PC-3 (cell line): ENCODE measurements at places on chromosomes 7 and 10. TPM values are rescaled to one million over a fixed set of nuclear protein-coding genes. Genes with fewer than 3 reads are reported as not detected.

The POMZP3 gene
- 5.9 and 10.1 TPM in 2 replicates for total RNA-seq

The MYH16 gene
- 2.8 and 4.7 TPM in 2 replicates for total RNA-seq

The KLHL7 gene
- 31.1 and 34.9 TPM in 2 replicates for total RNA-seq

The LIPN gene
- total RNA-seq = not detected in 2 replicates

The GJD4 gene
- total RNA-seq = 0.33 and 0.58 TPM in 2 replicates

The PTF1A gene
- not detected in 2 replicates for total RNA-seq

The OR2A12 gene
- total RNA-seq = not detected in 2 replicates

DNA sequence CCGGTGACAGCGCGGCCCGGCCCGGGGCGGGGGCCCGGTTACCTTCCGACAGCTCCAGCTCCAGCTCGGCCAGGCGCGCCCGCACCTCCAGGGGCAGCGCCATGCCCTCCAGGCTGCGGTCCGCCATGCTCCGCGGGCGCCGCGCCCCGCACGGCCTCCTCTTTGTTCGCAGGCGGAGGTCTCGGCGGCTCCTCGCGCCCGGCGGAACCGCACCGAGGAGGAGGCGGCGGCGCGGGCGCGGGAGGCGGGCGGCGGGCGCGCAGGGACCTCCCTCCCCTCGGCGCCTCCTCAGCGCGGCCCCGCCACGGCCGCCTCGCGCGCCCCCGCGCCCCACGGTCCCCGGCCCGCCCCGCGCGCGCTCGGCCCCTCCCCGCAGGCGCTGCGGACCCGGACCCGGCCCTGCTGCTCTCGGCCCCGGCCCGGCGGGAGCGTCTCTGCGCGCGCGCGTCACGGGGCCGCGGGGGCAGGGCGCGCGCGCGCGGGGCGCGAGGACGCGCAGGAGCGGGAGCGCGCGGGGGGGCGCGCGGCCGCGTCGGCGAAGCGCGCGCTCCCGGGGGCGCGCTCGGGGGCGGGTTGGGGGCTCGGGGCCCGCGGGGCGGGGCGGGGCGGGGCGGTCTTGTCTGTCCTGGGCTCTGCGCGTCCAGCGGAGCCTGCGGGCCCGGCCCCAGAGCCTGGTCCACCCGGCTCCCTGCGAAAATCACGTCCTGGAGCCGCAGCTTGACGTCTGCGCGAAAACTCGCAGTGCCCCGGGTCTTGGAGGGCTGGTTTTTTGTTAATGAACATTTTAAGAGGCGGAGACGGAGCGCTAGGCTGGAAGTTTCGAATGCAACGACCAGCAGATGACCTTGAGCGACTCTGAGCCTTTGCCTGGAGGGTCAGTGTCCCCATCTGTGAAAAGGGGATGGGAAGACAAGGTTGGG, at the start of gene DIP2C:
DIP2C (minus strand) TSS at position 217 of the 920 bp plus-strand sequence; CDS start at position 127, 90 bp downstream.
- no peaks in the 10 kb centered on the region for H3K27me3 ChIP-seq
- peak within 1 kb of the TSS; percentile 79 for H3K4me3 ChIP-seq
- peaks cover 8% of the 10 kb centered on the region; the same call in 1 of the 2 replicates for H3K4me1 ChIP-seq
- DNase-seq = peak; percentile 44

GRCh38 chr10:69716711-69717560, 84.8 kb upstream of the COL13A1 start:
- no peaks in the 10 kb centered on the region for H3K27me3 ChIP-seq
- no peak overlapping the region for H3K4me3 ChIP-seq
- H3K4me1 ChIP-seq = peaks cover 3% of the 10 kb centered on the region; the same call in 1 of the 2 replicates

GRCh38 chr7:69896121-69896520, 297.8 kb downstream of the AUTS2 start:
- no peaks in the 10 kb centered on the region for H3K4me1 ChIP-seq
- no peak overlapping the region for H3K4me3 ChIP-seq
- no peak for DNase-seq
- H3K36me3 ChIP-seq = no peaks in the 10 kb centered on the region

GRCh38 chr7:81408728-81409127, 361.1 kb downstream of the HGF start:
- no peak overlapping the region for H3K4me3 ChIP-seq
- H3K4me1 ChIP-seq = peaks cover 46% of the 10 kb centered on the region
- peak overlapping the region; percentile 89 for H3K27ac ChIP-seq
- 0 out of 2 replicates have a peak, but pooled peaks cover 7% of the 10 kb centered on the region for H3K36me3 ChIP-seq
- H3K27me3 ChIP-seq = no peaks in the 10 kb centered on the region

DNA sequence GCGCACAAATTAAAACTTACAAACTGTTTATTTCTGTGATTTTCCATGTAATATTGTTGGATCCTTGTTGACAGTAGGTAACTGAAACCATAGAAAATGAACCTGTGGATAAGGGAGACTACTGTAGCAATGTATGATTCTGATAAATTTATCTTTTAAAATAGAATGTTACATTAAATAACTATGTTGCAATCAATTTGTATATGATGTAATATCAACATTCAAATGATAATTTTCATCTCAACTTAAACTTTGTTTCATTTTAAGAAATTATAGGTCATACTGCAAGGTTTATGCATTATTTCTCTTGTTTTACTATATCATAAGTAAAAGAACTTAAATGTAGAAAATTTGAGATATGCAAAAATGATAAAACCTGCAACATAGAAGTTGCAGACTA, 718.0 kb upstream of the MBL2 start:
- no peaks in the 10 kb centered on the region for H3K36me3 ChIP-seq
- no peak overlapping the region for H3K4me3 ChIP-seq
- no peaks in the 10 kb centered on the region for H3K4me1 ChIP-seq
- no peak overlapping the region for H3K27ac ChIP-seq
- H3K27me3 ChIP-seq = no peaks in the 10 kb centered on the region

DNA sequence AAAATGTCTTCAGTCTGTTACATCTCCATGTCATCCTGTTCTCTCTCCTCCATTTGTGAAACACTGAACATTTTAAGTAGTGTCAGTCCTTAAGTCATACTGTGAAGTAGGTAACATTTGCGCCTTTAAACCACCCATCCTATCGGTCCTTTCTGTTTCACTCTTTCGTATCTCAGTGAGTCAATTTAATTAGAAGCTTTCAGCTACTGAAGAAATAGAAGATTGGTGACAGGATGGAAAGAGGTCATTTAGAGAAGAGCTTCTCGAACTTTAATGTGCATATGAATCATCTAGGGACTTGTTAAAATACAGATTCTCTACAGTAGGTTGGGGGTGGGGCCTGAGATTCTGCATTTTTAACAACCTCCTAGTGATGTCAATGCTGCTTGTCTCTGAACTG, 113.4 kb downstream of the SRI start:
- H3K27me3 ChIP-seq = no peaks in the 10 kb centered on the region
- H3K4me3 ChIP-seq = no peak overlapping the region
- no peak overlapping the region for H3K27ac ChIP-seq
- H3K4me1 ChIP-seq = no peaks in the 10 kb centered on the region
- no peaks in the 10 kb centered on the region for H3K36me3 ChIP-seq

GRCh38 chr10:75286901-75287300, 51.1 kb upstream of the COMTD1 start:
- H3K27ac ChIP-seq = no peak overlapping the region
- DNase-seq = no peak
- no peaks in the 10 kb centered on the region for H3K36me3 ChIP-seq
- no peak overlapping the region for H3K4me3 ChIP-seq
- peaks cover 30% of the 10 kb centered on the region for H3K27me3 ChIP-seq
- H3K4me1 ChIP-seq = no peaks in the 10 kb centered on the region

DNA sequence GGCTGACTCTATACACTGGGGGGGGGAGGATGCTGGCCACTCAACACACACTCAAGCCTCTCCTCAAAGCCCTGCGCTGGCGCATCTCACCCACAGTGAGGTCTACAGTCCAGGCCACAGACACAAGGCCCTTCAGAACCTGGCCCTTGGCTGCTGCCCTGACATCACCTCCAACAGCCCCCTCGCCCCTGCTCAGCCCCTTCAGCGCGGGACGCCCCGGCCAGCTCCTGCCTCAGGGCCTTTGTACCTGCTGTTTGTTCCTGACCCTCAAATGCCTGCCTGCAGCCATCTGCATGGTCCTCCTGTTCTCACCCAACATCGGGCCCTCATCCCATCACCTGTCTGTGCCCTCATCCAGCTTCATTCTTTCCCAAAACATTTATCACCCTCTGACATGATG, 572.6 kb downstream of the DNAJB6 start:
- peaks cover 20% of the 10 kb centered on the region; the same call in 1 of the 2 replicates for H3K27me3 ChIP-seq
- no peaks in the 10 kb centered on the region for H3K36me3 ChIP-seq
- no peak overlapping the region for H3K4me3 ChIP-seq
- no peaks in the 10 kb centered on the region for H3K4me1 ChIP-seq

GRCh38 chr7:80699721-80700256, 61.3 kb downstream of the CD36 start:
- peaks cover 10% of the 10 kb centered on the region; the same call in 1 of the 2 replicates for H3K4me1 ChIP-seq
- no peak for DNase-seq
- no peaks in the 10 kb centered on the region for H3K36me3 ChIP-seq
- H3K27ac ChIP-seq = no peak overlapping the region

- H3K36me3 ChIP-seq = no peaks in the 10 kb centered on the region
- H3K4me3 ChIP-seq = peak overlapping the region; percentile 45
- peak overlapping the region; percentile 55; the same call in 1 of the 2 replicates for H3K27ac ChIP-seq
- H3K27me3 ChIP-seq = no peaks in the 10 kb centered on the region
- no peak for DNase-seq
- H3K4me1 ChIP-seq = peaks cover 48% of the 10 kb centered on the region
Observed at GRCh38 chr7:43763183-43763582, 4.7 kb downstream of the BLVRA start.

- no peak overlapping the region for H3K4me3 ChIP-seq
- H3K4me1 ChIP-seq = no peaks in the 10 kb centered on the region
- no peaks in the 10 kb centered on the region for H3K36me3 ChIP-seq
- H3K27me3 ChIP-seq = peaks cover 21% of the 10 kb centered on the region
Observed at GRCh38 chr10:86178401-86179152, 188.0 kb downstream of the GRID1 start.

- H3K4me3 ChIP-seq = no peak overlapping the region
- no peaks in the 10 kb centered on the region for H3K27me3 ChIP-seq
- no peaks in the 10 kb centered on the region for H3K36me3 ChIP-seq
- no peaks in the 10 kb centered on the region for H3K4me1 ChIP-seq
- DNase-seq = no peak
Observed at GRCh38 chr7:66693331-66693730, 47.2 kb upstream of the RABGEF1 start.

DNA sequence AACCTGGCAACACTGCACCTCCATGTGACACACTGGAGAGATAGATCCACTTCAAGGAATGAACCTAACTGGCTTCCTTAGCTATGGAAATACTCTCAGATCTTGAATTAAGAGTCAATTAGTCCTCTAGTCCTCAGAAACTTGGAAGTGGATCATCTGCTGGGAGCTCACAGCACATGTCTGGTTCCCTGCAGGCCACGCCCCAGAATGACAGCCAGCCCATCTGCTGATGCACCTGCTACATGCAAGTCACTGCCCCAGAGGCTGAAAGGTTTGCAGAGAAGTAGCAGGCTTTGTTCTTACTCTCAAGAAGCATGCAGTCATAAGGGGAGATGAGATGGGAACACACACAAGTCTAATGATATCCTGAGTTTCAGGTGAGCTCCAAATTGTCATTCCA, 275.9 kb downstream of the SKAP2 start:
- no peak for DNase-seq
- H3K4me3 ChIP-seq = no peak overlapping the region
- H3K4me1 ChIP-seq = 0 out of 2 replicates have a peak, but pooled peaks cover 3% of the 10 kb centered on the region
- no peaks in the 10 kb centered on the region for H3K27me3 ChIP-seq
- no peaks in the 10 kb centered on the region for H3K36me3 ChIP-seq
- H3K27ac ChIP-seq = no peak overlapping the region

DNA sequence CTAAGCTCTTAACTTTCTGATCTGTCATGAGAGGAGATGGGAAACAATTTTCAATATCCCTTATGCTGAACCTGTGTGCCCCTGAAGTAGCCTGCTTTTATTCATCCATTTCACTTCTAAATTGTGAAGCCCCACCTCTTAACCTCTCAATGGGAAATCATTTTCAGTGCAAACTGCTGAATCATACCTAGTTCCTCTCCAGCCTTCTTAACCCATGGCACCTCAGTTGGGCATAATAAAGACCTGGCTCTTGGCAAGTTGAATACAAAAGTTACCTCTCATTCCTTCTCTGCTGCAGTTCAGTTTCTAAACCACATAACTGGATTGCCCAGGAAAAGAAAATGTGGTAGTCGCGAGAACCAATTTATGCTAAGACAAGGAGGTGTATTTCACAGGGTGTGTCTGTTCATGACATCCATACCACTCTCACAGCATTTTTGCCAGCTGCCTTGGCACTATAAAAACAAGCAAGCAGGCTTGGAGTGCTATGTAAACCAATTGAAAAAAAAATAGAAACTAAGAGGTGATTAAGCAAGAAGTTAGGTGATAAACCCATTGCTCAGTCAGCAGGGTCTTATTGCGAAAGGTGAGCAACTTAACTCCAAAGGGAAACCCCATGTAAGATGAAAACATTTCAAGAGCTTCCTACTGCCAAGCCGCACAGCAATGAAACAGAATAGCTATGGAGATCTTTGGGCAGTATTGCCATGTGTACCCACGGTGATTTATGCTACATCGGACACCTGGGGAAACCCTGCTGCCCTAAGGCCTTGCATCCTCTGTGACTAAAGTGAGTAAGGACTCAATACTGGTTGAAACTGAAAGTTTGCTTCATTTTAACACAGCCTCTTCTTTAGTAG, 57.0 kb upstream of the DKK1 start:
- peaks cover 15% of the 10 kb centered on the region for H3K4me1 ChIP-seq
- H3K4me3 ChIP-seq = no peak overlapping the region
- peak; percentile 72 for DNase-seq

DNA sequence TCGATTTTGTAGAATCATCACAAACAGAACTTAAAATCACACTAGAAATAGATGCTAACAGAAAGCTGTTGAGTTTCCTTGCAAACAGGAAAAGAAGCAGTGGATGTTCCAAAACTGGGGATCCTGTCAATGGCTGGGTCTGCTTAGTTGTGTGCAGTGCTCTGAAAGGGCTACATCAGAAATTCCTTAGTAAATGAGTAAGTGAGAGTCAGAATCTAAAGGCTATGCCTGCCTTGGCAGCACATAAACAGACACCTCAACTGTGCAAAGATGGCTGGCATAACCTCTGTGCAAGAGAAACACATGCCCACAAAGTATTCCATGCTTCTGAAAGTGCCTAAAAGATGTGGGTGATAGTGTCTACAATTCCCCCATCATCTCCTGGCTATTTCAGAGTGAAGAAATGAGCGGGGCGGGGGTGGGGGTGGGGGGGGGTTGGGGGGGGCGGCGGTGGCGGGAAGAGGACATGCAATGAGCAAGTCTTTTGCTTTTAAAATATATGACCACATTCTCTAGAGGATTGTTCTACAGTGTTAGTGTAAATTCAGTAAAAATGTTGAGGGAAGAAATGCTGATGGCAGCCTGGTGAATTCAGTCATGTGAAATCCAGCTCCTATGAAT, 138.1 kb upstream of the LAMB4 start:
- no peak overlapping the region for H3K27ac ChIP-seq
- peaks cover 4% of the 10 kb centered on the region; the same call in 1 of the 2 replicates for H3K4me1 ChIP-seq
- no peak for DNase-seq
- H3K27me3 ChIP-seq = peaks cover 18% of the 10 kb centered on the region; the same call in 1 of the 2 replicates
- H3K4me3 ChIP-seq = no peak overlapping the region
- no peaks in the 10 kb centered on the region for H3K36me3 ChIP-seq

DNA sequence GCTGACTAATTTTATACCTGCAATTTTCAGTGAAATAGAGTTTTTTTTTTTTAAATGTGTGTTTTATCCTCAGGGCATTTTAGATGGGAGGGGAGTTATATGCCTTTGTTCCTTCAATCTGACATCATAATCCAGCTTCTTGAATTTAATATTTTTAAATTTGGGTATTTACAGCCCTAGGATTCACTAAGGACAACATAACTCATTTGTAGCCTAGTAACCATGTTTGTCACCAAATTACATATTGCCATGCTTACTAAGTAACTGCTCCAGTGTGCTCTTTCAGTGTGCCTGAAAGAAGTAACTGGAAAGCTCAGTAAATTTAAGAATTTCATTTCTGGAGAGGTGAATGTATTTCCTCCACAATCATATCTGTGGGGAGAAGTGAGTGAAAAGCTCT, 56.8 kb upstream of the DGKB start:
- H3K4me3 ChIP-seq = no peak overlapping the region
- no peaks in the 10 kb centered on the region for H3K4me1 ChIP-seq
- no peak overlapping the region for H3K27ac ChIP-seq
- H3K27me3 ChIP-seq = no peaks in the 10 kb centered on the region; the same call in 1 of the 2 replicates

GRCh38 chr7:7176406-7177043, 5.8 kb upstream of the C1GALT1 start:
- peak overlapping the region; percentile 91 for H3K27ac ChIP-seq
- no peaks in the 10 kb centered on the region for H3K36me3 ChIP-seq
- no peaks in the 10 kb centered on the region for H3K27me3 ChIP-seq
